Ureter (tissue), 1 donor: ENCODE measurements at places on chromosomes 16 and 17.

- DNase-seq = no peak
Measured at GRCh38 chr16:8194794-8195193, 395.5 kb downstream of the TMEM114 start.

DNA sequence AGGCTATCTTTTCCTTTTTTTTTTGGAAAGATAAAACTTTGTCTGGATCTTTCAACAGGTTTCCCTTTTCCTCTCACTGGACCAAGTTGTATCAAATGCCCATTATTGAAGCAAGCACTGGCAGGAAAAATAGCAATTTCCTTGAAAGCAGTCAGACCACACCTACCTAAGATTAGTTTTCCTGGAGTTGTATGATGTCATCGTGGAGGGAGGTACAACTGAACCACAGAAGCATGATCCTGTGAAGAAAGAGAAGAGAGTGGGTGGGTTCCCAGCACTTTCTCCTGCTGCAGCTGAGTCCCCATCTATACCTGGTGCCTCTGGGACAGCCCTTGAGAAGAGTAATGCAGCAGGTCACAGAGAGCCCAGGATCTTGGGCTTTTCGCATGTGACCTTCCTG is 63.6 kb upstream of the ERCC4 start:
- no peak for DNase-seq

DNA sequence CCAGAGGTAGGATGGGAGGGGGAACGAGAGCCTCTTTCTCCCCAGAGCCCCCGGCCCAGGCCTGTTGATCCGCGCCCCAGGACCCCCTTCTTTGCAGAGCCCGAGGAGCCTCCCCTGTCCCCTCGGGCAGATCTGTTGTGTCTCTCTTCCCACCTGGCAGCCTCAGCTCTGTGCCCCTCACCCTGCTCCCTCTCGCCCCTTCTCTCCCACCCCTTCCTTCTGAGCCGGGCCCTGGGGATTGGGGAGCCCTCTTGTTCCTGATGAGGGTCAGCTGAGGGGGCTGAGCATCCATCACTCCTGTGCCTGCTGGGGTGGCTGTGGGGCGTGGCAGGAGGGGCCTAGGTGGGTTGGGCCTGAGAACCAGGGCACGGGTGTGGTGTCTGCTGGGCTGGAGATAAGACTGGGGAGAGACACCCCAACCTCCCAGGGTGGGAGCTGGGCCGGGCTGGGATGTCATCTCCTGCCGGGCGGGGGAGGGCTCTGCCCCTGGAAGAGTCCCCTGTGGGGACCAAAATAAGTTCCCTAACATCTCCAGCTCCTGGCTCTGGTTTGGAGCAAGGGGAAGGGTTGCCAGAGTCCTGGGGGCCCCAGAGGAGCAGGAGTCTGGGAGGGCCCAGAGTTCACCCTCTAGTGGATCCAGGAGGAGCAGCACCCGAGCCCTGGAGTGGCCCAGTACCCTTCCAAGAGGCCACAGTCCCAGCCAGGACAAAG is 65.4 kb downstream of the MRC2 start:
- no peak for DNase-seq

GRCh38 chr16:27639561-27640276 is 89.8 kb downstream of the KATNIP start:
- DNase-seq = no peak

DNA sequence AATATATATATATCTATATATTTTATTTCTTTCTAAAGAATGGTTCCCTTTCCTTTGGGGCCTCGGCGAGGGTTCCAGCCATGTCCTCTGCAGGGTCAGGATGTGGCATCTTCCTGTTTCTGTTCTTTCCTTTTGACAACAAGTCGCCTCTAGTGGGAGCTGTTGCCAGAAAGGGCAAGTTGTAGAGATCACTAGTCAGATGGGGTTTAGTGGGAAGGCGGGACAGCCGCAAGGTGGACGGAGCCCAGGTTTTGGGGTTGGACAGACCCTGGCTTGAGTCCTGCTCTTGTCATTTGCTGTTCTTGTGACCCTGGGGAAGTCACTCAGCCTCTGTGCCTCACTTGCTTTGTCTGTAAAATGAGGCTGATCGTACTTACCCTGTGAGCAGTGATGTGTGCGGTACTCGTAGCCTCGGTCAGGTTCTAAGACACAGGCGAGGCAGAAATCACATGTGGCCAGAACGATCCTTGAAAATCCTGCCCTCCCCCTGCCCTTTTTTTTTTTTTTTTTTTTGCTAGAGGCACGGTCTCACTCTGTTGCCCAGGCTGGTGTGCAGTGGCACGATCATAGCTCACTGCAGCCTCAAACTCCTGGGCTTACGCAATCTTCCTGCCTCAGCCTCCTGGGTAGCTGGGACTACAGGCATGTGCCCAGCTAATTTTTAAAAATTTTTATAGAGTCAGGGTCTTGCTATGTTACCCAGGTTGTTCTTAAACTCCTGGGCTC is 80.1 kb downstream of the ABCC6 start:
- no peak for DNase-seq

- peak; percentile 67 for DNase-seq
Measured at GRCh38 chr17:78409191-78409928, 30.9 kb downstream of the PGS1 start.

DNA sequence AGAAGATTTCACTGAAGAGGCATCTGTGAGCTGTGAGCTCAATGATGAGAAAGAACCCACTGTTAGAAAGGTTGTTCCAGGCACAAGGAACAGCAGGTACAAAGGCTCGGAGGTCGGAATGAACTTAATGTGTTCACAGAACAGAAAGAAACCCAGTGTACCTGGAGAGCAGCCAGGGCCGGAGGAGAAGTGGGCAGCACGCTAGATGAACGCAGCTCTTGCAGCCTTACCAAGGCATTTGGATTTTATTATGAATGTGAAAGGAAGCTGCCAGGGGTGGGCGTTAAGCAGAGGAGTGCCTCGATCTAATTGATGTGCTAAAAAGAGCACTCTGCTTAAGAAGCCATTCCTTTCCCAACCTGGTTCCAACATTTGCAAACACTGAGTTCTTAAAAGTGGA is 19.0 kb downstream of the EEF2K start:
- no peak for DNase-seq

- no peak for DNase-seq
Measured at GRCh38 chr16:13935408-13935807, 15.5 kb downstream of the ERCC4 start.

- peak; percentile 64 for DNase-seq
Measured at GRCh38 chr17:44916781-44917241, 1.5 kb upstream of the GFAP start.

GRCh38 chr17:77862890-77863813 is 95.4 kb upstream of the TNRC6C start:
- DNase-seq = no peak

DNA sequence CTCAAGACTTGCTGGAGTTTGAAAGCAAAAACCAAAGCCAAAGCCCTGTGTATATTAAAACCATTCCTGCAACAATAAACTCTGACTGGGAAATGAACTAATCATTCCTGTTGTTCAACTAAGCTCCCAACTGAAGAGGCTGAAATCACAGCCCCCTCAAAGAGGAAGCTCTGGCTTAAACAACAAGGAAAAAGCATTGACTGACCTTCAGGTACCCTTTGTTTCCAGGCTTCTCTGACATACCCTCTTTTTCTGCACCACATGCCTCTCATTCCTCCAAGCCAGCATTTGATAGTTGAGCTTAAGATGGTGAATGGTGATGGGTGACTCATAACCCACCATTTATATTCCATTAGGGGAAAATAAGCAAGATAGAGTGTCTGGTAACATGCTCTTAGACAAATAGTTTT is 470.9 kb upstream of the SOX9 start:
- DNase-seq = no peak
